ENCODE measurements at places on chromosomes 12 and 14.
A peak's percentile ranks its signal among the peaks of the same experiment; 100 is the strongest.

- peak; percentile 73 for DNase-seq
Measured at GRCh38 chr14:99230208-99231151, 41.5 kb downstream of the BCL11B start.

DNA sequence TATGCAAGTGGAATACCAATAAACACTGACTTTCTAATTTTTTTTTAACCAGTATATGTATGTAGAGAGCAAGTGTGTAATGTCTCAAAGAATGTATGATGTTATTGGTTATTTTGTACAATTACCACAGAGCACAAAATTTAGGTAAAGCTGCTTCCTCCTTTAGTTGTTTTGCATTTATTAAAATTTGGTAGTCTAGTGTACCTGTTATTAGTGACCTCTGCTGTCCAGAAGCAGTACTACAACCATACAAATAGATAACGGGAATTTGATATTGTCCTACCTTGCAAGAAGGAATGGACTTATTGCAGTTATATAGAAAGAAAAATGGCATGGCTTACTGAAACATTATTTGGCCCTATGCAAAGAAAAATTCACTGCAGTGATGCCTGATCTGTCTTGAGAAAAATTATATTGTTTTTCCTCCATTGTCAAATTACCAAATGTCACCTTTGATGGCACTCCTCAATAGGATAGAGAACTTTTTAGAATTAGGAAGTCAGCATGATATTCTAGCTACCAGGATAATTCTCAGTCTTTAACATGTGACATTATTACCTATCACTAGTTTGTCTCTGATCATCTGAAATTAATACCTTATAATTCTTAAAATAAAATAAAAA, 153.9 kb upstream of the RMST start:
- no peak for DNase-seq

GRCh38 chr12:91335699-91336098, 153.1 kb upstream of the DCN start:
- DNase-seq: no peak

DNA sequence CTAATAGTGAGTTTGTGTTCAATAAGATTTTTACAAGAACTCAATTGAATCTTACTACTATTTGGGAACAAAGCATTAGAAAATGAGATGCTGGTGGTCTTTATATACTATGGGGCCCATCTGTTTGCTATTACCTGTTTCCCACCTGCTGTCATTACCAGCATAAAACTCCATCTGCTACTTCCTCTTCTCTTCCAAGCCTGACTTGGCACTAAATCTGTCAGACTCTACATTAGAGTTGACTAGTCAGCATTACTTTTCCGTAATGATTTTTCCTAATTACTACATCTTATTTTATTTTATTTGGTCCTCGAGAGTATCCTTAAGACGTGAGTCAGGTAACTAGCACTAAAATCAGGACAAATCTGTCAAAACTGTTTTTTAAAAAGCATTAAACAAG, 68.1 kb upstream of the KRR1 start:
- DNase-seq: no peak

GRCh38 chr12:57105011-57105753, 6.0 kb downstream of the STAT6 start:
- no peak for DNase-seq

GRCh38 chr12:52270541-52271070, 3.8 kb upstream of the KRT86 start:
- no peak for DNase-seq

DNA sequence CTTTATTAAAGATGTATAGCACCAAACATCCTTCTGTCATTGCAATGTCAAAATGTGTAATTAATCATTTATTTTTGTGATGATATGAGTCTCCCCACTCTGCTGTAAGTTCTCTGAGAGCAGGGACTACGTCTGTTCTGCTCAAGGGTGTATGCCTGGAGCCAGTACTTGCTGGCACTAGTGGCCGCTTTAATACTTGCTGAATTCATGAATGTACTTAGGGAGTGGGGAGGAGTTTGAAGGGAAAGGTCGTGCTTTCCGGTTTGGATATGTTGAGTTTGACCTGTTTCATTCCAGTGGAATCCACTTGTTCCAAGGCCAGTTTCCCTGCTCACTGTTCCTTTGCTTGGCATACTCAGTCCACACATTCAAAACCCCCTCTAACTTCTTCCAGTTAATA, 1.9 kb upstream of the DCAF5 start:
- no peak for DNase-seq

DNA sequence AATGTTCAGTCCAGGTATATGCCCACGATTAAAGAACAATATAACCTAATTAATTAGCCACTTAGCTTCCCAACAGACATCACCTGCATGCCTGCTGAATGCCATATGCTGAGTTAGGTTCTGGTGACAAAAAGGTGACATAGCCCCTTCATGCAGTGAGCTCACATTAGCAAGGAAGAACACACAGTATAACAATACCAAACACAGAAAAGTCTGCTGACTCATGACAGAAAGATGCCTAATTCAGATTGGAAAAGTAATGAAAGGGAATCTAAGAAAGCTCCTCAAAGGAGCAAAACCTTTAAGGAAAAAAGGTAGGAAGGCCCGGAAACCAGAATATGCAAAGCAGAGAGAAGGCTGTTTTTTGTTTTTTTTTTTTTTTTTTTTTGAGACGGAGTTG, 59.0 kb downstream of the FERMT2 start:
- no peak for DNase-seq

- DNase-seq: peak; percentile 16
Measured at GRCh38 chr12:89707703-89708564, 704 bp downstream of the ATP2B1 start.

GRCh38 chr12:51953864-51954263, 2.4 kb downstream of the ACVR1B start:
- DNase-seq: no peak

- DNase-seq: no peak
Measured at GRCh38 chr12:21828779-21829178, 54.3 kb upstream of the KCNJ8 start.

DNA sequence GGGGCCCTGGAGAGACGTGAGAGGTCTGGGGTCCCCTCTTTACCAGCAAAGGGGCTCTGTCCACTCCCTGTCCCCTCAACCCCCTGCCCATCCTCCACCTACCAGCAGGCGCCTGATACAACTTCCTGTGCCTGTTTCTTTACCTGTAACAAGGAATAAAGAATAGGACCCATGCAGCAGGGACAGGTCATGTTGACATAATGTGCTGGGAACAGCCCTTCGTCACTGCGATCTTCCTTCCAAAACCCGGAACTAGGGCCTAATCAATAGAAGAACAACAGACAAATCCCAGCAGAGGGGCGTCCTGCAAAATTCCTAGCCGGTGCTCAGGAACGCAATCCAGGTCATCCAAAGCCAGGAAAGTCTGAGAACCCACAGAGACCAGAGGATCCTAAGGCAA, 32.1 kb downstream of the SCARB1 start:
- DNase-seq: no peak

All from activated T-helper 1 cell treated with anti-CD3 and anti-CD28 coated beads, Interleukin-2, amount 50 U/mL, for 16 hours (primary cell).